ENCODE measurements at places on chromosomes 1 and 21.

- DNase-seq: no peak
These were observed 475 bp upstream of the TDRD10 start for GRCh38 chr1:154501423-154502065.

- no peak for DNase-seq
These were observed 22.1 kb upstream of the SPATC1L start for GRCh38 chr21:46206163-46207005.

GRCh38 chr1:193040011-193040410 is 19.1 kb downstream of the UCHL5 start:
- DNase-seq: no peak

GRCh38 chr1:164630626-164631396 is 71.8 kb downstream of the PBX1 start:
- no peak for DNase-seq

- no peak for DNase-seq
These were observed 9.5 kb upstream of the RNF186 start for GRCh38 chr1:19824541-19824940.

DNA sequence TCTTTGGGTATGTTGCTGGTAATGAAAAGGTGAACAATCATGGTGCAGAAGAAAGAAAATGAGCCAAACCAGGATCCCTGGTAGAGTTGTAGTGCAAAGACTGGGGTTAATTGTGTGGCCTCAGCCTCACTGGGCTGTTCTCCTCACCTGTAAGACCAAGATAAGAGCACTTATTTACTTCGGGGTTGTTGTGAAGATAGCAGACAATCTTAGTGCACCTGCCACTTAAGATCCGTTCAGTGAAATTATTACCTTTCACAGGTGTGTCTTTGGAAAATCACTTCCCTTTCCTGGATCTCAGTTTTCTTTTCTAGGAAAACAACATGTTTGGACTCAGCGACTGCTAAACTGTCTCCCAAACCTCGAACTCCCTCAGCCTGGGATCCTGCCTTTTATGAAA is 1.3 kb upstream of the FGGY start:
- peak; percentile 20 for DNase-seq

DNA sequence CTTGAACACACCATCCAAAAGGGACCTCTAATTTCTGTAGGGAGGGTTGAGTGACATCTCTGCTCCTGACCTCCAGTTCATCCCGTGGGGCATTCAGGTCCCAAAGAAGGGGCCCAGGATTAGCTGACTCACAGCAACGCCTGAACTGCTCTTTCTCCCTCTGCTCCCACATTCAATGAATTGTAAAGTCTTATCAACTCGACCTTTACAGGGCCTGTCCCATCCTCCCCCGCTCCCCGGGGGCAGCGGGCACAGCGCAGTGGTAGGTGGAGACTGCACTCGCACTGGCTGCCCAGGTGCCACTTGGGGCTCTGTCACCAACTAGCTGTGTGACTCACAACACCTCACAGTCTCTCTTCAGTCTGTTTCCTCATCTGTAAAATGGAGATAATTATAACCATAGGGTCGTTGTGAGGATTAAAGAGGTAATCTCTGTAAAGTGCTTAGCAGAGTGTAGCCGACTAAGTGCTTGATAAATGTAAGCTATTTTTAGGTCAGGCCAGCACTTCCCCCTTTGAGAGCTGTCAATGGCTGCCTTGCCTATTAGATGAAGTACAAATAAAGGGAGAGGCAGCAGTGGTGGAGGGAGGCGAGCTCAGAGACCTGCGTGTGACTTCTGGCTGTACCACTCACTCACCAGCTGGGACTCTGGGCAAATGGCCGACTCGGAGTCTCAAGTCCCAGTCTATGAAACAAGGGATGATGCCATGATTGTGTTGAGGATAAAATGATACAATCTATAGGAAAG is 637 bp upstream of the MYBPHL start:
- DNase-seq: peak; percentile 32

GRCh38 chr1:157140063-157140588 is 1.9 kb upstream of the ETV3 start:
- DNase-seq: no peak

- DNase-seq: no peak
These were observed 29.3 kb downstream of the SELL start for GRCh38 chr1:169682071-169682470.

DNA sequence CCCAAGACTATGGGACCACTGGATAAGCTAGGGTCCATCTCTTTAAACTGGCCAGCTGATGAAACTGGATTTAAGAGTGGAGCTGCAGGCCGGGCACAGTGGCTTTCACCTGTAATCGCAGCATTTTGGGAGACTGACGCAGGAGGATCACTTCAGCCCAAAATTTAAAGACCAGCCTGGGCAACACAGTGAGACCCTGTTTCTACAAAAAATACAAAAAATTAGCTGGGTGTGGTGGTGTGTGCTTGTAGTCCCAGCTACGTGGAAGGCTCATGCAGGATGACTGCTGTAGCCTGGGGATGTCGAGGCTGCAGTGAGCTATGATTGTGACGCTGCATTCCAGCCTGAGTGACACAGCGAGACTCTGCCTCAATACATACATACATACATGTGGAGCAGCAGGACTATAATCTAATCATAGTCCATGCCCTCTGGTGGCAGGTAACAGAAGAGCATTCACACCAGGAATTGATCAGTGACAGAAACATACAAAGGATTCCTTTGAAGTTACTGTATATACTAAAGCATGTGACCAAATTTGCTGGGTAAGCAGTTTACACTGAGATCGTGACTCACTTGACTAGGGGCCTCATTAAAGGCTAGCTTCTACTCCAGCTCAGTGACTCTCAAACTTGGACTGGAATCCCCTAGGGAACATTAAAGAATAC is 101.5 kb upstream of the SLFNL1 start:
- DNase-seq: no peak

DNA sequence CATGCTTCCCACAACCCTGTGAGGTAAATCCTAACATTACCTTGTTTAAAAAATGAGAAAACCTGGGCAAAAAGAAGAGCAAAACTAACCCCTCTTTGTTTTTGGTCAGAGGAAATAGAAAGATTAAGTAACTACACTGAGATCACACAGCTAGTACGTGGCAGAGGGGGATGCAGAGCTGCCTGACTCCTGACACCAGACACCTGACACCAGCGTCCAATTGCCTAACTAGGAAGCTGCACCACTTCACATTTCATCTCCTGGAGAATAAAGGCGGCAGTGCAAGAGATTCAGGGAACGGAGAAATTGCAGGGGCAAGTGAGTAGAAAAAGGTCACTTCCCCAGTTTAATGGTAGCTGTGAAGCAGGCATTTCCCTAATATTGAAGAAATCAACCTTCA is 229.3 kb upstream of the PTBP2 start:
- peak; percentile 4 for DNase-seq

GRCh38 chr1:88973520-88974137 is 18.8 kb downstream of the KYAT3 start:
- peak; percentile 12 for DNase-seq

DNA sequence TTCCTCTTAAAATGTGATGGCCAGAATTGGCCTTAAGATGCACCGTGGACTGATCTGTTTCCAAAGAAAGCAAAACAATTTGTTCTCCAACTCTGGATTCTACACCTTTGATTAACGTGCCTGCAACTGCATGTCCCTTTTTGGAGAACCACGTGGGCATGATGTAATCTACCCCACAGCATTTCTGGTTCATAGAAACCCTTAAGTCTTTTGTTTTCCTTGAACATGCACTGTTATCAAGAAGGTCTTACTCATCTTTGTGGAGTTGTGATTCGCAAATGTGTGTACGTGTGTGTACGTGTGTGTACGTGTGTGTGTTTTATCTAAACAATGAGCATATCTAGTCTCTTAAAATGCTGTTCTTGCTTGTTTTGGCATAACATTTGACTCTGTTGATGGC is 57.8 kb downstream of the LPAR3 start:
- DNase-seq: no peak

DNA sequence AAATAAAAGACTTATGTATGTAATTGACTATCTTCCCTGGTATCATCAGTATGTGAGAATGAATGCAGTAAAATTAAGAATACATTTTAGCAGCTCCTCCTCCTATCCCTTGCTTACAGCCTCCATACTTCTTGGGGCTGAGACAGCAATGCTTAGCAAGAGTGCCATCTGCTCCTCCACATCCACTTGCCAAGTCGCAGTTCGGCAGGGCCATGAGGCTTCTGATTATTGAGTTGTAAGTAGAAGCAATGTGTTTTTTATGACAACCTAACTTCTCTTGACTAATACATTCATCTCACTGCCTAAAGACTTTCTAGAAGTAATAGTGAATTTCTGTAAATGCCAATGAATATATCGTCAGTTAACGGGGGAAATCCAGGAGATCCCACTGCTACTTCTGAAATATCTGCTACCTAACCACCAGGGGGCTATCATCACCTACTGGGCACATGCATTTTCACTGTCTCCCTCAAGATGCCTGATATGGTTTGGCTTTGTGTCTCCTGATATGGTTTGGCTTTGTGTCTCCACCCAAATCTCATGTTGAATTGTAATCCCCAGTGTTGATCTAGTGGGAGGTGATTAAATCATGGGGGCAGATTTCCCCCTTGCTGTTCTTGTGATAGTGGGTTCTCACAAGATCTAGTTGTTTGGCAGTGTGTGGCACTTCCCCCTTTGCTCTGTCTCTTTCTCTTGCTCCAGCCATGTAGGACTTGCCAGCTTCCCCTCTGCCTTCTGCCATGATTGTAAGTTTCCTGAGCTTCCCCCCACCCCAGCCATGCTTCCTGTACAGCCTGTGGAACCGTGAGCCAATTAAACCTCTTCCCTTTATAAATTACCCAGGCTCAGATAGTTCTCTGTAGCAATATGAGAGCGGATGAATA is 59.6 kb downstream of the EXTL2 start:
- no peak for DNase-seq

- no peak for DNase-seq
These were observed 11.4 kb downstream of the CLCA2 start for GRCh38 chr1:86435327-86435726.

DNA sequence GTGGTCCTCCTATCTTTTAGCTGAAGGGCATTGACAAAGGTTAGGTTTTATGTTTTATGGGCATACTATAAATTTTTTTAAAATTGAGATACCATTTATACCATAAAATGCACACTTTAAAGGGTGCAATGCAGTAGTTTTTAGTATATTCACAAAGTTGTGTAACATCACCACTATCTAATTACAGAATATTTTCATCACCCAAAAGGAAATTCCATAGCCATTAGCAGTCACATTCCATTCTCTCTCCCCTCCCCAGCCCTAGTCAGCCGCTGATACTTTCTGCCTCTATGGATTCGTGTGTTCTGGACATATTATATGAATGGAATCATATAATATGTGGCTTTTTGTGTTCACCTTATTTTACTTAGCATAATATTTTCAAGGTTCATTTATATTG is 135.8 kb upstream of the B3GALT2 start:
- no peak for DNase-seq

GRCh38 chr1:94646141-94646643 is 104.6 kb upstream of the F3 start:
- no peak for DNase-seq

DNA sequence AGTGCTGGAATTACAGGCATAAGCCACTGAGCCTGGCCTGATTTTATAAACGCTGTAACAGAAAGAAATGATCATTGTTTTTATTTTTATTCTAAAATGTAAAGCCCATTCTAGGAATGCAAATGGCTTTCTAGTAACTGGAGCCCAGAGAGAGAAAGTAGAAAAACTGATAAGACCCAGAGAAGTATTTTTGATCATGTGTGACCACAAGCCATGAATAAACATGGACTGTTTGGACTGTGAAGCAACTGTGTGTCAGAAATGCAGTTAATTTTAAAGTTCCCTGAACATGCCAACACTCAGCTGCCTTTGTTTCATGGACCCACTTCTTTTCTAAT is 39.7 kb downstream of the EIF2B3 start:
- no peak for DNase-seq

GRCh38 chr1:220386494-220387195 is 114.4 kb upstream of the RAB3GAP2 start:
- no peak for DNase-seq

DNA sequence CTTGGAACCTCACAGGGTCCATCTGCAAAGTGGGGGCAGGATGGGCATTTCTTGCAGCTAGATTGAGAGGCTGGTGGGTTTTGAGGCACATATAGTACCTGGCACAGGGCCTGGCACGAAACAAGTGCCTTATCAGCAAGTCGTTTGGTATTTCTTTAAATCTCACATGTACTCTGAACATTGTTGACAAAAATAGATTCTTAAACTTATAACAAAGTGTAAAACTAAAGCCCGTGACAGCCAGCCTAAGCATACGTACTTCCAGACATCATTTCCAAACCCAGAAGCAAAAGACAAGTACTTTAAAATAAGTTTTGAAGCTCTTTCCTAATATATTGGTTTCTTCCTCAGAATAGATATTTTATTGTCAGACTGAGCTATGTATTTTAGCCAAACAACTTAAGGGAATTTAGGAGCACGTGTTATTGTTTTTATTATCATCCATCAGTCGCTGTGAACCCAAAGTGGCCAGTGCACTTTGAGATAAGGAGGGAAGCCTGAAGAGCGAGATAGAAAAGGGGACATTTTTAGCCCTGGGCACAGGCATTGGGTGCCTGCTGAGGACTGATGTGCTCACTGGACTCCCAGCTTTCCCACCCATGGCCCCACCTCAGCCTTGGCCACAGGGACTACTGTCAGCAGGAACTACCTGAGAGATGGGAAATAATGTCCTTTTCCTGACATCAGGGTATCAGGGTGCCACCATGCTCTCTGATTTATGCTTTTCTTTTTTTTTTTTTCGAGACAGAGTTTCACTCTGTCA is 3.0 kb downstream of the FBLIM1 start:
- no peak for DNase-seq

DNA sequence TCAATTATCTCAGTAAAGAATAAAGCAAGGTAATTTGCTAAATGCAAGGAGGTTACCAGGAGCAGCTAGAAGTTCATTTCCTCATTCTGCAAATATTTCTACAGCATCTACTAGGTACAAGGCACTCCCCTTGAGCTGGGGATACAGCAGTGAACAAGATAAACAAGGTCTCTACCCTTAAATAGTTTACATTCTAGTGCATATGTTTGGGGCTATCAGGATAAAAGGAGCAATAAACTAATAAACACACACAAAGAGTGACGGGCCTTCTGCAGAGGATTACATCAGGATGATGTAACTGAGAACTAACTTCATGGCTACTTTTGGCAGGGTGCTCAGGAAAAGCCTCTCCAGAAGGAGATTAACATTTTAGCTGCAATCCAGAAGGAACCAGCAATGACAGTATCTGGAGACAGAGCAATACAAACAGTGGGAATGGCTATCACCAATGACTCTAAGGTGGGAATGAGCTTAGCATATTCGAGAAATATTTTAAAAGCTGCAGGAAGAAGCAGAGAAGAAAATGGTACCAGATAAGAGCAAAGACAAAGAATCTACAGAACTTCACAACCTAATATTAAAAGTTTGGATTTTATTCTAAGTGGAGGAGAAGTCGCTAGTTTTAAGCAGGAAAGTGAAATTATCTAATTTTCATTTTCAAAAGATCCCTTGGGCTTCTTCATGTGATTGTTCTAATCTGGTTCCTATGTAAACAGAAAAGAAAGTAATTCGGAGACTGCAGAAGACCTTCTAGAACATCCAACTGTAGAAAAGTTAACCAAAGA is 25.8 kb downstream of the TP53BP2 start:
- DNase-seq: no peak

DNA sequence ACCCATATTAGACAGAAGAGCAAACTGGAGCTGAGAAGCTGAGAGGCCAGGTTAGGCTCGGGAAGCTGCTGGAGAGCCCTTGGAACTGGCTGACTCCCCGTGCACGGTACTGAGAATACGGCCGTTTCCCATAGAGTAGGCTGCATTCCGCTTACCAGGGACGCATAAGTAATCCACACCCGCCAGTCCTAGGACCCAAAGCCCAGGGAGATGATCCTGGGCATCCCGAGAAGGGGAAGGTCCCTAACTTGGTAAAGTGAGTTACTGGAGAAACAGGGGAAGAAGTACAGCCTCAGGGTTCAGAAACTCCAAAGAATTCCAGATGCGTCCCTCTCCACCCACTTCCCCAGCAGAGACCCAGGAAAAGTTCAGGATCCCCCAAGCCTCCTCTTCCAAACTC is 1.3 kb downstream of the LRRC38 start:
- DNase-seq: no peak

Measured in NCI-H1092 treated with DMSO at 0.1 percent for 48 hours (cell line).